Hepatocyte (in vitro differentiated cells): ENCODE measurements at places on chromosomes 7 and 10. TPM values are rescaled to one million over a fixed set of nuclear protein-coding genes. Genes with fewer than 3 reads are reported as not detected.

DNA sequence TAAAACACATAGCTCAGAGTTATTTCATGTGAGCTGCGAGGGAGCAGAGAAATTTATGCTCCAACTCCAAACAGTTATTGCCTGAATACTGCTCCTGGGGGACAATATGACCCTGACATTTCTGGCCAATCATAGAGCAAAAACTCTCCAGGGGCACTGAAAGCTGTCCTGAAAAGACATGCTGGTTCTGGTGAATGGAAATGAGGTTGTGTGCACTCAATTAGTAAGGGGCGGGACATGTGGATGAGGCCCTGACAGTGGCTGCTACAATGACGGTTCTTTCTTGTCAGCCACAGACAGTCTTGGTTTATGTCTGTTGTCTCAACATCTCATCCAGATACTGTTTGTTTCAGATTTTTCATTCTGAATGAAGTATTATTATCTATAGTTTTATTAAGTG lies 151.8 kb downstream of the TWIST1 start:
- no peak for DNase-seq

DNA sequence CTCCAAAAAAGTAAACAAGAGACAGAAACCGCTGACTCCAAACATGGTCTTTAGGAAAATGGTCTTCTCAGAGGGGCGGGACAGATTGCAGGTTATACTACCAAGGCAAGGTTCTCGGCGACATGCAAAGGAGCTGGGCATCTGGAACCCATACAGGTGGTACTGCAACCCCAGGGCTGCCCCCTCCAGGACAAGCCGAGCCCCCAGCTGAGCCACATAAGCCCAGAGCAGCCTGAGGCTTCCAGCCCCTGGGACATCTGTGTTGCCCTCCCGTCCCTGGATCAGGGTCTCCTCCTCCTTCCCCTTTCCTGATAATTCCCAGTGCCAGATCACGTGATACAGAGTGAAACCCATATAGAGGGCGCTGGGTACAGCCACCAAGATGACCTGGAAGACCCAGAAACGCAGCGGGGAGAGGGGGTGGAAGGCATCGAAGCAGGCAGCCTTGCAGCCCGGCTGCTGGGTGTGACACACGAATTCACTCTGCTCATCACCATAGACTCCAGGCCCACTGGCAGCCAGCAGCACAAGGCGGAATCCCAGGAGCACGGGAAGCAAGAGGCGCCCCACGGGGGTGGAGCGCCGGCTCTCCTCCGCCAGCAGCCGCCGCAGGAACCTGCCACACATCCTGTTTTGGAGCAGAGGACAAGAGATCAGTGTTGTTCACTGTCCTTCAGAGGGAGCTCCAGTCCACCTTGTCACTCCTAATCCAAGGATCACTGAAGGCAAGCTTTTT lies at the start of gene GJC3:
Gene GJC3, minus strand, starts transcription at position 627 of the 736 bp plus-strand sequence. Its CDS starts 0 bp downstream, at position 627.
- DNase-seq = peak; percentile 75

- DNase-seq = no peak
These were observed 89.3 kb downstream of the NPSR1 start for GRCh38 chr7:34747176-34747781.

ZNF488 gene
- 1.8 and 2.5 TPM in 2 replicates for polyA plus RNA-seq

GRCh38 chr10:46218921-46219320 lies 67.9 kb upstream of the ANTXRL start:
- DNase-seq = no peak

DNA sequence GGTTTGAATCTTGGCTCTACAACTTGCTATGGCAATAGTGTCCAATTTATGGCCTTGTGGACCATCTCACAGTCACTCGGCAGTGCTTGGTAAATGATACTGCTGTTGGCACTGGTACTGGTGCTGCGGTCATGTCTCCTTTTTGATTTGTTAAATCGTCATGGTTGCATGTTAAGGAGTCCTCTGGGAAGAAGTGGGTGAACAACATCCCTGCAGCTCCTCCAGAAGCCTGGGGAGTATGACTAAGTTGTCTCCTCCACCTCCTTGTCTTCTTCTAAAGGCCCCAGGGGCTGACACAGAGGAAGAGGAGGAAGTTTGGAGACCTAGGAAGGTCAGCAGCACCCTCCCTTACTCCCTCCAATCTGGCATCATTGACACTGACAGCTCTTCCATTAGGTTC lies 8.5 kb downstream of the ITPRIP start:
- no peak for DNase-seq

DNA sequence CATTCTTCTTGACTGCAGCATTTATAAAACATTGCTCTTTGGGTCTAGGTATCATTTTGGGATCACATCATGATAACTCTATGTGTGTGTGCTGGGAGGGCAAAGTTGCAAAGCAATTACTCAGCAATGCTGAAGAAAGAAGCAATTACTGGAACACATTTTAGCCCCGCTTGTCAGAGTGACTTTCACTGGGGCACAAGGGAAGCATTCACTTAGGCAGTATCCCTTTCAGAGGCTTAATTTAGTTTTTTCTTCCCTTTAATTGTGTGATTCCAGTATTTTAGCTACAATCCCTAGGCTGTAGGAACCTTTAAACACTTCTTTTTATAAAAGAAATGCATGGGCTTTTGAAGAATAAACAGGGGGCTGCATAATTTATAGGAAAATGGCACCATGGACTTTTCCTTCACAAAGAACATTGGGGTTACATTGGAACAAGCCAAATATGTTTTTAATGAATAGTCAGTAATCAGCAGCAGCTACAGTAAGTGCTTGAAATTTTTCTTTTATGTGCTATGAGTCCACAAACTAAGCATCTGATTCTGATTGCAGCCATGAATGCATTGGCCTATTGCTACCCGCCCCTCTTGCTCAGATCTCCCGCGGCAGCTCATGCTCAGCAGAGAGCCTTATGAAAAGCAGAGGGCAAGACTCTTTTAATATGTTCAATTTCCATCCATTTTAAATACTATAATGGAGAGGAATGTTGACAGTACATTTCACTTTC lies 51.2 kb upstream of the NXPH1 start:
- DNase-seq = no peak

CNNM2 gene
- 3.8 and 6.8 TPM in 2 replicates for polyA plus RNA-seq

KNDC1 gene
- 4.0 and 4.3 TPM in 2 replicates for polyA plus RNA-seq

- no peak for DNase-seq
These were observed 93.8 kb downstream of the INPP5A start for GRCh38 chr10:132631338-132631735.

PTN gene
- polyA plus RNA-seq = 50.8 and 75.3 TPM in 2 replicates

SP8 gene
- polyA plus RNA-seq = 0.04 and 0.10 TPM in 2 replicates

GRCh38 chr10:5666841-5667630 lies 641 bp upstream of the ASB13 start:
- no peak for DNase-seq

- no peak for DNase-seq
These were observed 249.8 kb downstream of the PTEN start for GRCh38 chr10:88113232-88113631.

DNA sequence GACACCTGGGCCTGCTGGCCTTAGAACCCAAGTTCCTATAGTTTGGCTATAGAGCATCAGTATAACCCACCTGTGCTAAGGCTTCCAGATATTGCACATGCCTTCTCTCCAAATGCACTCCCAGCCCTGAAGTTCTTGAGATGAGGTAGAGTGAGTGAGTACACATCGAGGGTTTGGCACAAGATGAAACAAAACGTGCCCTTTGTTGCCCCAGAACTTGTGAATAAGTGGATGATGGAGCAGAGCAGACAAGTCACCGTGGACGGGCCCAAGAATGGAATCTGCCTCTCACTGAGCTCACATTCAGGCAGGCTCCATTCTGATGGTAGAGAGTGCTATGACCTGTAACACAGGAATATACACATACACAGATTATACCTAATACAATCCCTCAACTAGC lies 73.0 kb upstream of the STK17A start:
- DNase-seq = no peak

GRCh38 chr10:17923728-17924127 lies 28.0 kb upstream of the SLC39A12 start:
- peak; percentile 12 for DNase-seq

DNA sequence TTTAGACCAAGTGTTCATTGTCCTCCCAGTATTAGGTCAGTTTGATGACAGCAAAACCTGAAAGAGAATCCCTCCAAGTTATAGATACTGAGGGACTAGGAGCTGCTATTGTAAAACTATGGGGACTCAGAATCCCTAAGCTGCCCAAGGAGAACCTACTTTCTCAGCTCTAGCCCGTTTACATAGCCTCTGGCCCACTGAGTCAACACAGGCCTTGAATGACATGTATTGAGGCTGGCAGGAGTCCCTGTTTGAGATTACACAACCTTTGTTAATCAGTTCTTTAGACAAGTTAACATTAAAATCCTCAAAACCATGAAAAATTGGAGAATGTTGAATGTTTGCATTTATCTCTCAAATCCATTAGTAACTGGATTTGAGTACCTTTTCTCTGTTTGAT lies 1079.0 kb downstream of the KCNMA1 start:
- peak; percentile 51 for DNase-seq

DNA sequence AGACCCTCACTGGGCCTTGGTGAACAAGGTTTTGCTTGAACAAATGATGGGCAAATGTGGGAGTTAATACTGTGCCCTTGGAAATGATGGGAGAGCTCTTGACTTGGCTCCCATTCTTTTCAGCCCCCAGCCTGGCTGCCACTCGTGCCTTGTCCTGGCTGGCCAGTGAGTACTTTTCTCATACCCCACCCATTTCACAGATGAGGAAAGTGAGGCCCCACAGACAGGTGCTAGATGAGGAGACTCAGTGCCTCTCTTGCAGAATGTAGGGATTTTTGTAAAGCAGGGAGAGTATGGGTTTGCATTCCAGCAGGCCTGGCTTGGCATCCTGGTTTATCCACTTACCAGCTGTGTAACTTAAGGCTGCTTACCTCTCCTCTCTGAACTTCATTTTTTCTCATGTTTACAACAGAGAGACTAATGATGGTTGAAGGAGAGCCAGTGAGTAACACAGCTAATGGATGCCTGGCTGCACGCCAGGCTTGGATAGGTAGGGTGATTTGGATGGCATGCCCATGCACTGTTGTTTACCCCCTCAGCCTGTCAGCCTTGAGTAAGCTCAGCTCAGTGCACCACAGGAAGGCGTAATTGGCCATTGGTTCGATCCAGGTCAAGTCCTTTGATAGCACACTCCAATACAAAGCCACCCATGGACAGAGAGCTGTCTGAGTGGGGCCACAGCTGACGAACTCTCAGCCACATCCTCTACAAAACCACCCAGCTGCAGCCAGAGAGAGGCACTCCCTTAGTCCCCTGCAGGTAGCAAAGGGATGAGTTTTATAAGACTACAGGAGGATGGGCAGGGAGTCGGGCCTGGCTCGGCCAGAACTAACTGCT lies 436.8 kb downstream of the RPS24 start:
- no peak for DNase-seq

DNA sequence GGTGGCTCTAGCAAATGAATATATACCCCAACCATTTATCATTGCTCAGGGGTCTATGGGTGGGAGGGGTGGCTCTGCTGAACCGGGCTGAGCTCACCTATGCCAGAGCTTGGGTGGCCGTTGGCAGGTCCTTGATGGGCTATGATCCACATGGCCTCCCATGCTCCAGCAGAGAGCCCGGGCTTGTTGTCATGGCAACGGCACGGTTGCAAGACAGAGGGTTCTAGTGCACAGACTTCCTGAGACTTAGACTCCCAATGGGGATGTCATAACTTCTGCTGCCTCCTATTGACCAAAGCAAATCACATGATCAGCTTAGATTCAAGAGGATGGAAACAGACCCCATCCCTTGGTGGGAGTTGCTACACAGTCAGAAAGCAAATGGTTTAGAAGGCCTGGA lies 36.4 kb upstream of the CARD11 start:
- no peak for DNase-seq

GRCh38 chr10:68239596-68240150 lies 7.8 kb upstream of the ATOH7 start:
- DNase-seq = no peak

- DNase-seq = no peak
These were observed 135.1 kb downstream of the NPY start for GRCh38 chr7:24419077-24419476.

- no peak for DNase-seq
These were observed 298.6 kb upstream of the AKR1E2 start for GRCh38 chr10:4527281-4527970.

DNA sequence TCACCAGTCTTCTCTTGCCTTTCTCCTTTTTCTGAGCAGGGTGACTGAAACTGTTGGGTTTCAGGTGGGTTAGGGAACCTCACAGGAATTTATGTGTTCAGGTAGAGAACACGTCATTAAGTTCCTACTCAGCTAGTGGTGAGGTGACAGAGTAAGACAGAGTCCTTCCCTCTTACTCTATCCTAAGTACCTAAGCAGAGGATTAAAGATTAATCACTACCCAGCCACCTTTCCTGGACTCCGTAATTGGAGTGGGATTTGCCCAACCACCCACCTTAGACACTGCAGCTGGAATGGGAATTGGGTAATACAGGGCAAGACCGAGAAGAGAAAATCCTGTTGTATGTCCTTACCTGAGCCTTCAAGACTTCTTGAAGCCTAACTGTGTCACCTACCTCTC lies 158.1 kb downstream of the LRRC4 start:
- DNase-seq = no peak

- no peak for DNase-seq
These were observed 764.6 kb downstream of the PHTF2 start for GRCh38 chr7:78563191-78563590.

TMEM196 gene
- not detected in 2 replicates for polyA plus RNA-seq

CPVL gene
- 36.3 and 36.4 TPM in 2 replicates for polyA plus RNA-seq

NKX2-3 gene
- not detected in 2 replicates for polyA plus RNA-seq

DNA sequence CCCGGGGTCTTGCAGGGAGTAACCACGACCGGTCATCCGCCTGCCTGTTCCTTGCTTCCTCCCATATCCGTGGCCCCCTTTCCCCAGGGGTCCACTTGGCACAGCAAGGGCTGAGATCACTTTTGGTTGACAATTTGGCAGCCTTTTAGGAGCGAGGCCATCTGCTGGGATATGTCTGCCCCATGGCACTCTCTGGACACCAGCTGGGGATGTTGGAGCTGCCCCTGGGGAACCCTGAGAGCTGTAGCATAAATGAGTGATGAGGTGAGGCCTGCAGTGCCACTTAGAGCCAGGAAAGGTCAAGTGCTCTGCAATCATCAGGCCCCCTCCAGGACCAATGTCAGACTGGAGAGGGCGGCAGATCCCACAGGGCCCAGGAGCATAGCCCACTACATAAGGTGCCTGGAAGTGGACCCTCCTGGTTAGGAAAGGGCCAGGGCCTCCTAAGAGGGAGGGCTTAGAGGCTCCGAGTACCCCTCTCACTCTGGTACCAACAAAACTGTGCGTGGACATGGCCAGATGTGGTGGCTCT lies 92.1 kb downstream of the HIP1 start:
- no peak for DNase-seq

DNA sequence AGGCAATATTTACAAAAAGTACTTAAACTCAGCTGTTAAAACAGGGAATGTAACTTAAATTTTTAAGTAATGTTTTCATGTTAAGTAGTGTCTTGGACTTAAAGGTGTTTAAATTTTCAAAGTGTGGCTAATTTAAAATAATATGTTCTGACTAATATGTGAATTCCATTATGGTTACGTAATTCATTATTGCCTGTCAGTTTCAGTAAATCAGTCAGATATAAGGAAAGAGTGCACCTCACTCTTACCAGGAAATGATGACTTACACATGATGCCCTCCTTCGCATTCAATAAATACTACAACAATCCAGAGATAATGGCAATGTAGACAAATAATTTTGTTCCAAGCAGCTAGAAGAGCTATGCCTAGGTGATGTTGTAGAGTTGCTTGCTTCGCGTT lies 69.0 kb upstream of the WNT16 start:
- no peak for DNase-seq

CPN1 gene
- polyA plus RNA-seq = 1.9 and 4.6 TPM in 2 replicates

GRCh38 chr10:131869344-131869743 lies 31.5 kb upstream of the PPP2R2D start:
- DNase-seq = no peak
